Gastrocnemius medialis (tissue), 4 donors: ENCODE measurements at places on chromosomes 16 and 17. TPM values are rescaled to one million over a fixed set of nuclear protein-coding genes. Genes with fewer than 3 reads are reported as not detected.

DNA sequence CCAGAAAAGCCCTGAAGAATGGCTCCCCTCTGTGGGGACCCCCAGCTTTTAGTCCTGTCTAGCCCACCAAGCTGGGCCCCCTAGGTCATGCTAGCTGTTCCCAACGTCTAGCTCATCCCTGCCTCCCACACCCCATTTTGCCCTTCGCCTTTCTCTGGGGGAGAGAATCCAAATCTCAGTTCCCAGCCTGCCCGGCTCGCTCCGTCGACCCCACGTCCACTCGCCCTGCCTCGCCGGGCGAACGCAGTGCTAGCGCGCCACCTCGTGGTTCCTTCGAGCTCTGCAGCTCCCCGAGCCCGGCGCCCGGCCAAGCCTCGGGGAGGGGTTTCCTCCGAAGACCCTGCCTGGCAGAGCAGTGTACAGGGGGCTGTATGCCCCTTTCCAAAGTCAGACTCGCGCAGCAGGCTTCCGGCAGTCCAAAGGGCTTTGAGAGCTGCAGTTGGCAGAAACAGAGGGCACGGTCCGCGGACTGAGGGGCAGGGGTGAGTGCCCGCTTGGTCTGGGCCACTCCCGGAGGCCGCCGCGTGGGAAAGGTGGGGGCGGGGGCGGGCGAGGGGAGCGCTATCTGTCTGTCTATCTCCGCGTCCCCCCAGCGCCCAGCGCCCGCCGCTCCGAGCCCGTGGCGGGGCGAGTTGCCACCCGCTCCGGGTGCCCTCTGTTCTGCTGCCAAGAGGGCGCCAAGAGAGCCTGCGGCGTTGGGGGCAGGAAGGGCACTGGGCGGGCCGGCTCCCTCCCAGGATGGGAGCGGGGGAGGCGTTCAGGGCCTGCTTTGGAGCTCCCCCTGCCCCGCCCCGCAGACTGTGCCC is 1.7 kb upstream of the DLX3 start:
- DNase-seq, result no peak

DNA sequence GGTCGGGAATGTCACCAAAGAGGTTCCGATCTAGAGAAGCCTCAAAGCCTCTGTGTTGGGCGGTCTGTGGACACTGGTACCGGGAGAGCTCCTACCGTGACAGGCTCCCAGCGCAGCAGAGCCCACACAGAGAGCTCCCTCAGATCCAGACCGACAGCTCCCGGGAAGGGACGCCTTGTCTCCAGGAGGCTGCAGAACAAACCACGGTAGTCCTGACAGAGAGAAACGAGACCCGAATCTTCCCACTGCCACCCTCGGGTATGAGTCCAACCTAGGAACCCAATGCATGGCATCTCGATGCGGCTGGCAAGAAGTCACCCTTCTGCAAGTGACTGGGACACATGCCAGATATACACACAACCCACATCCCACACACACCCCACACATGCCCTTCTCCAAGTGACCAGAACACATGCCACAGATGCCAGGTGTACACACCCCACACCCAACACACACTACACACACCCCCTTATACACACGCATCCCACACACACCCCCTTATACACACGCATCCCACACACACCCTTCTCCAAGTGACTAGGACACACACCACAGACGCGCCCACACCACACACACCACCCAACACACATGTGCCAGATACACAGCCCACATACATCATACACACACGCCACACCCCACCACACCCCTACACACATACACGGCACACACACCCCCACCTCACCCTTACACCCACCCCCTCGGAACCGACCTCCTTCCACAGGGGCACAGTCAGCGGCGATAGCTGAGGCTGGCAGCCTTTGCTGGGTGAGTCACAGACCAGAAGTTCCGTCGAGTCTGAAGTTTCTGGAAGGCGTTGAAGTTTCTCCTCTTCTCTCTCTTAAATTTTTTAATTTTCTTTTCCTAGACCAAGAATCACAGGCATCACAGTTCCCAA is 15.9 kb upstream of the CYTH1 start:
- DNase-seq, result no peak

CBX4 gene
- 3.0 TPM for total RNA-seq

- peak; percentile 74 for DNase-seq
Observed at GRCh38 chr17:1347589-1348323, 52.3 kb downstream of the YWHAE start.

DNA sequence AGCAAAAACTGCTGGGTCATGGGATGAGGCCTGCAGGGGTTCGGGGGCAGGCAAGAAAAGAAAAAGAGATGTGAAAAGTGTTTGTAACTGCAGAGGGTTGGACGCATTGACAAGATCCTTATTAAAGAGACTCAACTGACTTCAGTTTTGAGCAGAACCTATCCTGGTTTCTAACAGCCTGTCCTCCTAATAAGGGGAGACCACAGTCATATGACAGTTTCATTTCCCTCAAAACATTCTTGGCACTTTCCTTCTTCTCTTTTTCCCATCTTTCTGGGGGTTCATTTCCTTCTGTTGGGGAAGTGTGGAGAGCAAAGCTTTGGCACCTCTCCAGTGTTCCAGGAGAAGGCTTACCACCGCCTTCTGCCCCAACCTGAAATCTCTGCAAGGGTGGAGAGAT is 118.5 kb downstream of the MAF start:
- no peak for DNase-seq

DNA sequence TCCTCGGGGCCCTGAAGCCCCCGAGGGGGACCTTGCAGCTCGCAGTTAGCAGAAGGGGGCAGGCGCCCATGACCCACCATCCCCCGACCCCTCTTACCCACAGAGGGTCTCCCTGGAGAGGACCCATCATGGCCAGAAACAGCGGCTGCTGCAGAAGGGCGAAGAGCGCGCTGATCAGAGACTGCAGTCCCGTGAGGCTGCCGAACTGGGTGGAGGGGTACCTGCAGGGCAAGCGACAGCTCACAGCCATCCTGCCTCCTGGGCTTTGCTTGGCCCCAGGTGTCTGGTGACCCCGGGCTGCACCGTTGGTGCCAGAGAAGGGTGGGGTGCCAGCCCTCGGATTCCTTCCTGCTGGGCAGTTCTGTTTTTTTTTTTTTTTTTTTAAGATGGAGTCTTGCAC is 13.9 kb upstream of the PITPNA start:
- no peak for DNase-seq

GRCh38 chr17:11645426-11645825 is 47.2 kb downstream of the DNAH9 start:
- DNase-seq, result no peak

- DNase-seq, result no peak
Observed at GRCh38 chr17:610276-610675, 104.4 kb downstream of the VPS53 start.

- DNase-seq, result no peak
Observed at GRCh38 chr16:17204644-17205043, 266.1 kb downstream of the XYLT1 start.

DNA sequence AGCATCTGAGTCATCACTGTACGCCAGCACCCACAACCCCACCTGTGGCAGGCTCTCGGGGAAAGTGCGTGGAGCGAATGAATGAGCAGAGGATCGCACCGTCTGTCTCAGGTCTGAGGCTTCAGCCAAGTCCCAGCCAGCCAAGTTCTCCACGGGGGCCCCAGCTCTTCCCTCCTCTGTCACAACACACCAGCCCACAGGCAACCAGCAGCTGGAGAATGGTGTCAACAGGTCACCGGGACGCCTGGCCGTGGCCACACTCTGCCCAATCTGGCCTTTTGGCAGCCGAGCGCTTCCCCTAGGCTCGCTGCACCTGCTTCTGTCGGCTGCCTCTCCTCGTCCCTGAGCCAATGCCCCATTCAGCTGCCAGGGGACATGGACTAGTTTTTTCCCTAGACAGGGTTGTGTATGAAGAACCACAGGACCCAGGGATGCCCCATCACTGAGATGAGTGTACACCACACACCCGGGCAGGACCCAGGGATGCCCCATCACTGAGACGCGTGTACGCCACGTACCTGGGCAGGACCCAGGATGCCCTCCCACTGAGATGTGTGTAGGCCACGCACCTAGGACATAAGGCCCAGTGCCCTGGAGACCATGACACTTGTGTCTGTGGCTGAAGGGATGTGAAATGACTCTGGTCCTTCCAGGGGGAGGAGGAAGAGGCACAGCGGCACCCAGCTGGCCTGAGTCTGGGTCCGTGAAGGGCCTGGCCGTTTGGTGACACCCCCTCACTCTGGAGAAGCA is 52.8 kb downstream of the ABR start:
- DNase-seq, result no peak

GRCh38 chr17:81257533-81257932 is 18.4 kb downstream of the NDUFAF8 start:
- DNase-seq, result no peak

DNA sequence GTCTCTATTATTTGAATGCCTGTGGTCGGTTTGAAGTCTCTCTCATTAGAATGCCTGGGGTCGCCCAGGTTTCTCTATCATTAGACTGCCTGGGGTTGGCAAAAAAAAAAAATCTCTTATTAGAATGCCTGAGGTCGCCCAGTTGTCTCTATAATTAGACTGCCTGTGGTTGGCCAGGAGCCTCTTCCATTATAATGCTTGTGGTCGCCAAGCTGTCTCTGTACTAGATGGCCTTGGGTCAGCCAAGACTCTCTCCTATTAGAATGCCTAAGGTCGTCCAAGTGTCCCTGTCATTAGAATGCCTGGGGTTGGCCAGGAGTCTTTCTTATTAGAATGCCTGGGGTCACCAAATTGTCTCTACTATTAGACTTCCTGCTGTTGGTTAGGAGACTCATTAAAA is 2228.4 kb downstream of the TP53TG3F start:
- DNase-seq, result no peak

GRCh38 chr17:63364944-63365343 is 81.2 kb downstream of the CYB561 start:
- DNase-seq, result no peak

ETV4 gene
- total RNA-seq, result 0.29 TPM

- DNase-seq, result no peak
Observed at GRCh38 chr17:34156741-34157589, 98.1 kb upstream of the CCL2 start.

GRCh38 chr16:66899945-66900710 is 18.6 kb downstream of the CDH16 start:
- peak; percentile 81 for DNase-seq
